ENCODE measurements at places on chromosomes 3 and 15. TPM values are rescaled to one million over a fixed set of nuclear protein-coding genes. Genes with fewer than 3 reads are reported as not detected.

Gene MTFMT
- 16.3 TPM for total RNA-seq

Gene CP
- 0.32 TPM for total RNA-seq

Gene MINAR1
- total RNA-seq, result 2.1 TPM

Gene IL17RB
- total RNA-seq, result 0.24 TPM

- DNase-seq, result no peak
- peaks cover 79% of the 10 kb centered on the region for H3K36me3 ChIP-seq
- H3K27ac ChIP-seq, result peak overlapping the region; percentile 71
- H3K4me3 ChIP-seq, result no peak overlapping the region
Measured at GRCh38 chr3:156548041-156548687, 6.8 kb downstream of the SSR3 start.

Gene THUMPD3
- total RNA-seq, result 43.2 TPM

DNA sequence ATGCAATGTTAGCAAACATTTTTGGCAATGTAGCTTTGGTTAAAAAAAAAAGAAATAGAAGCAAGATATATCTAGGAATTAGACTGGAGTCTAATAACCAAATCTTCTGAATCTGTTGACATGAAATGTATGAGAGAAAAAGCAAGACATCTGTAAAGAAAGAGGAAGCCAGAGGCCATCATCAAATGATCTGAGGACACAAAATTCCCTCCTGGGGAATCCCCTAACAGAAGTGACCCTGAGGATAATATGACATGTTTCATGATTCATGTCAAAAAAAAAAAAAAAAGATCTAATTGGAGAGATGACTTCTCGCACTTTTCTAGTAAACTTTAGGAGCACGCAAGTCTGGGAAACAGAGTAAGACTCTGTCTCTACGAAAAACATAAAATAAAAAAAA is 70.9 kb downstream of the IMPG2 start:
- H3K27ac ChIP-seq, result no peak overlapping the region
- no peaks in the 10 kb centered on the region for H3K4me1 ChIP-seq
- no peak for DNase-seq
- H3K4me3 ChIP-seq, result no peak overlapping the region
- peaks cover 14% of the 10 kb centered on the region for H3K36me3 ChIP-seq

Gene SLC28A2
- total RNA-seq, result not detected

Gene SLC12A1
- not detected for total RNA-seq

- H3K27ac ChIP-seq, result no peak overlapping the region
- no peaks in the 10 kb centered on the region for H3K27me3 ChIP-seq
- H3K36me3 ChIP-seq, result no peaks in the 10 kb centered on the region
- H3K4me3 ChIP-seq, result no peak overlapping the region
Measured at GRCh38 chr15:100501117-100501516, 27.6 kb downstream of the CERS3 start.

Gene KBTBD12
- not detected for total RNA-seq

- no peaks in the 10 kb centered on the region for H3K36me3 ChIP-seq
- peaks cover 6% of the 10 kb centered on the region for H3K4me1 ChIP-seq
- no peak for DNase-seq
- H3K27ac ChIP-seq, result no peak overlapping the region
Measured at GRCh38 chr3:27637346-27637995, 84.7 kb downstream of the EOMES start.

DNA sequence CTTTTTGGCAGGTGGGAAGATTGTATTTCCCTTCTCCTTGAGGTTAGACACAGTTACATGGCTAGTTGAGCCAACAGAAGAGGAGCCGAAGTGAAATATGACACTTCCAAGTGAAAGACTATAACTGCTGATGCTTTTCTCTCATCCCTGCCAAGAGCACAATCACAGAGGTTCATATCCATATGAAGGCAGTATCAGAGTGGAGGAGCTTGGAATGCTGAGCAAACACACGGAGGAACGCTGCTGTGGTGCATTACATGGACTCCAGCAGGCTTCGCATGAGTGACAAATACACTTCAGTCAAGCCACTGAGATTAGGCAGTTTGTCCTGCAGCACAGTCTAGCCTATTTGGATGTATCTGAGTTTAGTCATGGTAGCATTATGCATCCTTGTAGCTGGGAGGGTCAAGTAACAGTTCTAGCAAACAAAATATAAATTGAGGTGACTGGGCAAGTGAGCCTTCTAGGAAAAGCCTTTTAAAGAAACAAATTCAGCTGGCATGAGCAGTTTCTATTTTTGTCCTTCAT is 5.4 kb downstream of the IQCF6 start:
- peaks cover 25% of the 10 kb centered on the region for H3K27me3 ChIP-seq
- no peaks in the 10 kb centered on the region for H3K36me3 ChIP-seq
- no peaks in the 10 kb centered on the region for H3K4me1 ChIP-seq
- no peak for DNase-seq
- H3K27ac ChIP-seq, result no peak overlapping the region
- H3K4me3 ChIP-seq, result no peak overlapping the region

DNA sequence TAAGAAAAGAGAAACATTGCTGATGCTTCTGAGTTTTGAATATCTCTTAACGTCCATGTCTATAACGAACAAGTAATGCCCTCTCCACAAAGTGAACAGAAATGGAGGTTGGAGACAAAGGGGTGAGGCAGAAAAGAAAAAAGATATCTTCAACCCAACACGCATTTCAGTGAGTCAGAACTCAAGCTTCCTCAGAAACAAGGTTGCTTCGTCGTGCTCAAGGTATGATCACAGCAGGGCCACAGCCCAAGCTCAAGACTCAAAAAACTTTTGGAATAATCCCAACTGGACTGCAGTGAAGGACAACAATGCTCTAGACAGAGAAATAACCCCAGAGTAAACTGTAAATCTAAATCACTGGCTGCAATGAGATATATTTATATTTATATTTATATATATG is 18.9 kb downstream of the WNT5A start:
- H3K27me3 ChIP-seq, result no peaks in the 10 kb centered on the region
- peaks cover 20% of the 10 kb centered on the region for H3K36me3 ChIP-seq
- DNase-seq, result no peak
- no peak overlapping the region for H3K4me3 ChIP-seq
- no peak overlapping the region for H3K27ac ChIP-seq

GRCh38 chr15:73515527-73515926 is 72.6 kb downstream of the REC114 start:
- peaks cover 3% of the 10 kb centered on the region for H3K27me3 ChIP-seq
- DNase-seq, result no peak
- no peak overlapping the region for H3K4me3 ChIP-seq
- no peak overlapping the region for H3K27ac ChIP-seq
- peaks cover 1% of the 10 kb centered on the region for H3K4me1 ChIP-seq

GRCh38 chr3:110261141-110261540 is 810.5 kb upstream of the NECTIN3 start:
- peaks cover 18% of the 10 kb centered on the region for H3K4me1 ChIP-seq
- H3K4me3 ChIP-seq, result no peak overlapping the region
- H3K27ac ChIP-seq, result no peak overlapping the region
- no peaks in the 10 kb centered on the region for H3K27me3 ChIP-seq

Gene DNAJC19
- total RNA-seq, result 37.6 TPM

GRCh38 chr3:134903837-134904236 is 108.8 kb downstream of the EPHB1 start:
- no peaks in the 10 kb centered on the region for H3K36me3 ChIP-seq
- H3K4me1 ChIP-seq, result no peaks in the 10 kb centered on the region
- no peaks in the 10 kb centered on the region for H3K27me3 ChIP-seq
- H3K27ac ChIP-seq, result no peak overlapping the region

- DNase-seq, result no peak
- peaks cover 12% of the 10 kb centered on the region for H3K4me1 ChIP-seq
- no peaks in the 10 kb centered on the region for H3K27me3 ChIP-seq
- H3K27ac ChIP-seq, result no peak overlapping the region
- peaks cover 50% of the 10 kb centered on the region for H3K36me3 ChIP-seq
Measured at GRCh38 chr3:186090901-186091300, 18.0 kb downstream of the ETV5 start.

Gene SLC24A5
- total RNA-seq, result not detected

Gene HYAL1
- 0.60 TPM for total RNA-seq

GRCh38 chr3:155228676-155229075 is 64.8 kb downstream of the STRIT1 start:
- H3K36me3 ChIP-seq, result no peaks in the 10 kb centered on the region
- H3K4me1 ChIP-seq, result peaks cover 17% of the 10 kb centered on the region
- H3K4me3 ChIP-seq, result no peak overlapping the region
- H3K27ac ChIP-seq, result no peak overlapping the region
- no peaks in the 10 kb centered on the region for H3K27me3 ChIP-seq

GRCh38 chr3:70990723-70991122 is 592.8 kb downstream of the FOXP1 start:
- H3K4me1 ChIP-seq, result peaks cover 61% of the 10 kb centered on the region
- no peak overlapping the region for H3K4me3 ChIP-seq
- peaks cover 56% of the 10 kb centered on the region for H3K36me3 ChIP-seq
- no peaks in the 10 kb centered on the region for H3K27me3 ChIP-seq
- peak overlapping the region; percentile 90 for H3K27ac ChIP-seq

DNA sequence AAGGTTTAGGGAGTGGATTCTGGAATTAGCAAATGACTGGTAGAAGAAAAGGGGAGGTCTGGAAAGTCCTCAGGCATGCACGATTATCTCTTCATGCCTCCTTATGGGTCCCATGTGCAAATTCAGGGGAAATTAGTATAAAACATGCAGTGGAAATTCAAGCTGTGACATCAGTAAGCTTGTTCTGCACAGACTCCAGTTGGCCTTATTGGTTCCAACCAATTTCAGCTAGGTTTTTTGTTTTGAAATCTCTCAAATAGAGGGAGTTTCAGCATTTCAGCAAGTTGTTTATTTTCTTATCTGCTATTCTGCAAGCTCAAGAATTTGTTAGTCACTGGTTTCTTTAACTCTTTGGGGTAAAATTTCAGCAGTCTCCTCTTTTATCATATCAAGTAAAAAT is 774 bp upstream of the TMCO5A start:
- no peaks in the 10 kb centered on the region for H3K36me3 ChIP-seq
- H3K4me3 ChIP-seq, result no peak overlapping the region
- H3K4me1 ChIP-seq, result peaks cover 8% of the 10 kb centered on the region
- H3K27me3 ChIP-seq, result no peaks in the 10 kb centered on the region
- DNase-seq, result no peak

- H3K36me3 ChIP-seq, result no peaks in the 10 kb centered on the region
- H3K4me1 ChIP-seq, result peaks cover 11% of the 10 kb centered on the region
- H3K27ac ChIP-seq, result no peak overlapping the region
Measured at GRCh38 chr15:81264072-81264857, 59.7 kb downstream of the STARD5 start.

DNA sequence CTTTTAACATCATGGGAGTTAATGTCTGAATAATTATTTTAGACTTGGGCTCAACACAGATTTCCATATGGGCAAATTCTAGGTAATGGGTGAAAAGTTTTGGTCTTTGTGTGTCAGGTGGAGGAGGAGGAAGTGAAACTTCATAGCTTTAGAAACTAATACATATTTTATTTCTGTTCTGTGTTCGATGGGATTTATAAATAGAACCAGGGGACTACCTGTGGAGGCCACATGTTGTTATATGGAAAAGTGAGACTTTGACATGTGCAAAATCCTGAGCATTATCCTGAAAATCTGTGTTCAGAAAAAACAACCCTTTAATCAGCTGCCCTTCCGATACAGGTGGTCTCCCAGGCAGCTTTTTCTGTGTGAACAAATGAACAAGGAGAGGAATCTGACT is 209.5 kb downstream of the SOX2 start:
- peaks cover 3% of the 10 kb centered on the region for H3K27me3 ChIP-seq
- H3K36me3 ChIP-seq, result no peaks in the 10 kb centered on the region
- no peaks in the 10 kb centered on the region for H3K4me1 ChIP-seq
- H3K4me3 ChIP-seq, result no peak overlapping the region
- no peak overlapping the region for H3K27ac ChIP-seq
- DNase-seq, result no peak
